A549 treated with CpdA at 1 μM for 4 hours (cell line): ENCODE measurements at places on chromosomes 16 and 17. TPM values are rescaled to one million over a fixed set of nuclear protein-coding genes. Genes with fewer than 3 reads are reported as not detected.

The PMFBP1 gene
- 0.06 to 0.29 TPM (median 0.19 TPM) in 3 of 5 replicates, not detected in the others for total RNA-seq

The CDH13 gene
- total RNA-seq, result not detected in 5 replicates

The GP1BA gene
- 0.03 TPM in 1 of 5 replicates, not detected in the others for total RNA-seq

The SLC16A11 gene
- total RNA-seq, result not detected in 5 replicates

The KRT25 gene
- total RNA-seq, result not detected in 5 replicates

The KIF18B gene
- total RNA-seq, result 34.7 to 40.7 TPM (median 40.0 TPM) in 5 replicates
